Skin of body (tissue), 3 donors: ENCODE measurements at places on chromosomes 1 and 21.

DNA sequence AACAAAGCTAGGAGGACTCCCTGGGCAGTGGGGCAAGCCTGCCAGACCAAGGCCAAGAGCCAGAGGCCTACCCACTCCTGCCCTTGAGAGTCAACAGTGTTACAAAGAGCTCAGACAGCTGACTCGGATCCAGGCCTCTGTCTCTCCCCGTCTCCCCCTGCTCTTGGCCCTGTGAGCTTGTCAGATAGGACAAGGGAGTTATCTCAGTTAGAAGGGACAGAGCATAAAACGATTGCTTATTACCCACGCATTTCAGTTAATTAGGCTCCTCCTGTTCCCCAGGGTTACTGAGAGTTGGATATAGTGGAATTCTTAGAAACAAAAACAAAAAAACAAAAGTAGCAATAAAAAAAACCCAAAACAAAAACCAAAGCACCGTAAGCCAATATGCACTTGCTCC is 1.3 kb downstream of the SLC41A1 start:
- no peak for DNase-seq

GRCh38 chr1:226082959-226083301 is 20.4 kb downstream of the H3-3A start:
- no peak for DNase-seq

DNA sequence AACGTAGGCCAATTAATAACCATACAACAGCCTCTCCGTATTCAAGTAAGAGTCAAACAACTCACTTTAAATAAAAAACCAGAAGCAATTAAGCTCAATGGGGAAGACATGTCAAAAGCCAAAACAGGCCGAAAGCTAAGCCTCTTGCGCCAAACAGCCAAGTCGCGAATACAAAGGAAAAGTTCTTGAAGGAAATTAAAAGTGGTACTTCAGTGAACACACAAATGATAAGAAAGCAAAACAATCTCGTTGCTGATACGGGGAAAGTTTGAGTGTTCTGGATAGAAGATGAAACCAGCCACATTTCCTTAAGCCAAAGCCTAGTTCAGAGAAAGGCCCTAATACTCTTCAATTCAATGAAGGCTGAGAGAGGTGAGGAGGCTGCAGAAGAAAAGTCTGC is 53.4 kb downstream of the SIPA1L2 start:
- no peak for DNase-seq

DNA sequence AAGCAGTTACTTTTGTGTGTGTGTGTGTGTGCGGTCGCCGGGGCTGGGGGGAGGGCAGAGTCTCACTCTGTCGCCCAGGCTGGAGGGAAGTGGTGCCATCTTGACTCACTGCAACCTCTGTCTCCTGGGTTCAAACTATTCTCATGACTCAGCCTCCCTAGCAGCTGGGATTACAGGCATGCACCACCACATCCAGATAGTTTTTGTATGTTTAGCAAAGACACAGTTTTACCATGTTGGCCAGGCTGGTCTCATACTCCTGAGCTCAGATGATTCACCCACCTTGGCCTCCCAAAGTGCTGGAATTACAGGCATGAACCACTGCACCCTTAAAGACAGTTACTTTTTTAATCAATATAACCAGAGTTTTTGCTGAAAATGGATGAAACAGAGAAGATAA is 207.0 kb downstream of the PTPRC start:
- no peak for DNase-seq

GRCh38 chr21:42526379-42526727 is 12.7 kb downstream of the SLC37A1 start:
- no peak for DNase-seq

DNA sequence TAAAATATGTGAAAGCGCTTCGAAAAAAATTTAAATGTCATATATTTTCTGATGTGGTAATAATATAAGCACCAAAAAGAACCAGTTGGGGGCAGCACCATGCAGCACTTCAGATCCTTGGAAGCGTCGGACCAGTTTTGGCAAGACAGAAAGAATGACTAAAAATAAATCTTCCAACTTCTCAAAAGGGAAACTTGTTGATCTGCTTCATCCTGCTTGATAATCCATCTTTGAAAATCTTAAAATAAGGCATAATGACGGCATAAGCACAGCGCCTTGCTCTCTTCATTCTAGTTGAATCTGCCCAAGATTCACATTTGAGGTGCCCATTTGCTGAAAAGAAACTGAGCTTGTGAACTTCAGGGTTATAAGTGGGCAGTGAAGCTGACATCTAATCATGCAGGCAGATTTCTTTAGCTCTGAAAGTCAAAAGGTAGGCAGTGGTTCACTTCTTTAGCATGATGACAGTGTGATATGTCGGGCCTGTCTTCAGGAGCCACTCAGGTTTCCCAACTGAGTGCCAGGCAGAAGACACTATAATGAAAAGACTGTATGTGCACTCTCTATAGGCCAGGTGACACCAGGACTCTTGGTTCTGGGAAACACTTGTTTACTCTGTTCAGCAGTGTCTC is 19.8 kb upstream of the MUTYH start:
- DNase-seq, result peak; percentile 83

DNA sequence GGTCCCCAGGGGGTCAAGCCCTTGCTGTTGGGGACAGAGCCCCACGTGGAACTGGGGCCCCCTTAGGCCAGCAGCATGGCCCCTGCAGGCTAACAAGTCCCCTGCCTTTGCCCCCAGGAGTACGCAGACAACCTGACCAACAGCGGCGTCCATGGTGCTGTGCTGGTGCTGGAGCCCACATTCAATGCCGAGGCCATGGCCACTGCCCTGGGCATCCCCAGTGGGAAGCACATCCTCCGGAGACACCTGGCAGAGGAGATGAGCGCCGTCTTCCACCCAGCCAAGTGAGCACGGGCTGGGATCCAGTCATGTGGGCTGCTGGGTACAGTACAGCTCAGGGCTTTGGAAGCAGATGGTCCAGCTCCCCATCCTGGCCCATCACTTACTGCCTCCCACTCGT is 49.6 kb upstream of the TMEM51 start:
- no peak for DNase-seq

DNA sequence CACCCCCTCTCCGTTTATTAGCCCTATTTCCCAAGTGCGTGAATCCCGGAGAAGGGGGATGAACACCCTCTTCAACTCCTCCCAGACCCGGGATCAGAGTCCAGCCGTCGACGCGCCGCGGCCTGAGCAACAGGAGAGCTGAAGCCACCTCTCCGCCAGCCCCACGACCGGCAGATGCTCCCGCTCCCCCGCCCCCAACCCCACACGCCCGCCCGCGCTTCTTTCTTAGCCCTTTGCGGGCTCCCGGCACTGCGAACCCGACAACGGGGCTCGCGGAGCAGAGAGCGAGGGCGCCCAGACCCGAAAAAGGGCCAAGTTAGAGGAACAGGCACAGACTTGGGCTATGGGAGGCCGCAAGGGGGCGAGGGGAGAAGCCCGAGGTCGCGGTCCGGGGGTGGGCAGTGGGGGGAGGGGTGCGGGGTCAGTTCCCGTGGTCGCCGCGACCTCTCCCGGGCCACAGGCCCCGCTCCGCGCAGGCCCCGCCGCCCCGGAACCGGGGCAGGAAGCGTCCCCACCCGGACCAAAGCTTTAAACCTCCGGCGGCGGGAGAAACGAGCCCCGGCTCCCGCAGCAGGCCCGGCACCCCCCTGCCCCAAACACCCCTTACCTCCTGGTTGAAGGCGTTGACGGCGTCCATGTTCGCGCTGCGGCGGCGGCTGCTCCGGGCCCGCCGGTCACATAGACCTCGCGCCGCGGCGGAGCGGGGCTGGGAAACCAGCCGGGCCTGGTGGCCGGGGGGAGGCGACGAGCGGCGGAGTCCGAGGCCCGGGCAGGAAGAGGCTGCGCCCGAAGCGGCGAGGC is 662 bp downstream of the SCAF4 start:
- DNase-seq, result peak; percentile 28

- DNase-seq, result no peak
Observed at GRCh38 chr1:240987928-240988327, 369.1 kb downstream of the RGS7 start.

DNA sequence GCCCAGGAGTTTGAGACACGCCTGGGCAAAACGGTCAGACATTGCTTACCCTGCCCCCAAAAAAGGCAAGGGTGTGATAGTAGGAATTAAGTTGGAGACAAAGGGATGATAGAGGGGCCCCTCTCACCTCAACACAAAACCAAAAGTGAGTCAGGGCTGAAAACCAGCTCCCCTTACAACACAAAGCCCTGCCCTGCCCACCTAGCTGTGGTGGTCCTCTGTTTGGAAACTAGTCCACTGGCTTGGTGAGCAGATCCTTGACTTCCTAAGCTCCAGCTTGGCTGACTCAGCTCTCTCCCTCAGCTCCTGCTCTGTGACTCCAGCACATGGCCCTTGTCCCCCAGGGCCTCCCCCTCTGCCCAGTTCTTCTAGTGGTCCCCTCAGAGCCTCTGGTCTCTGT is 603.8 kb downstream of the PTPRC start:
- no peak for DNase-seq

DNA sequence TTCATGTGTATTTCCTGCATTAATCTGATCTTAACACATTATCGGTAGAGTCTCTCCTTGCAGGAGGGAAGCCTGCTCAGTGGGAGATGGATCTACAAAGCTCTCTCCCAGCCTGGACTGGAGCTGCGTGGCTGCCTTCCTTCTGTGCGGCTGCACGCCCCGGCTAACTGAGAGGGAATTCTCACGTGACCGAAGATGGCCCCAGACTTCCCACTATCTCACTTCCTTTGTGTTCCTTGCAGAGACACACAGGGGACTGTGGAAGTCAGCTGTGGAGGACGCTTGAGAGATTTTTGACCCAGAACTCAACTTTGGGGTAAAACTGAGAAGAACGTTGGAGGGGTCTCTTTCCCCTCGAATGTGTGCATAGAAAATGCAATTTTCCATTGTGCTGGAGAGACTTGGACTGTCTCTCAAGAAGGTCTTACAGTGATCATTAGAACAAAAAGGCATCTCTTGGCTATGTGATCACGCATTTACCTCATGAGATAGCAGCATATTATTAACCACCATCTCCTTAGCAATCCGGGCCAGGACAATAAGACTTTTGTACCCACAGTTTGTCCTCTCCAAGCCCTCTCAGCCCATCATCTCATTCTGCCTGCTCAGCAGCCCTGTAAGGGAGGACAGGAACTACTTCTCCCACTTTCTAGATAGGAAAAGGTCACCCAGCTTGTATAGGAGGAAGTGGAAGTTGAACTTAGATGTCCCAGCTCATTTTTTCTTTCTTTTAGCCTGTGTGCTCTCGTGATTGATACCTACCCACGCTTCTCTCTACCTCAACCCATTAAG is 49.3 kb upstream of the TARBP1 start:
- DNase-seq, result no peak

GRCh38 chr1:118627435-118627834 is 360.7 kb downstream of the TBX15 start:
- no peak for DNase-seq

DNA sequence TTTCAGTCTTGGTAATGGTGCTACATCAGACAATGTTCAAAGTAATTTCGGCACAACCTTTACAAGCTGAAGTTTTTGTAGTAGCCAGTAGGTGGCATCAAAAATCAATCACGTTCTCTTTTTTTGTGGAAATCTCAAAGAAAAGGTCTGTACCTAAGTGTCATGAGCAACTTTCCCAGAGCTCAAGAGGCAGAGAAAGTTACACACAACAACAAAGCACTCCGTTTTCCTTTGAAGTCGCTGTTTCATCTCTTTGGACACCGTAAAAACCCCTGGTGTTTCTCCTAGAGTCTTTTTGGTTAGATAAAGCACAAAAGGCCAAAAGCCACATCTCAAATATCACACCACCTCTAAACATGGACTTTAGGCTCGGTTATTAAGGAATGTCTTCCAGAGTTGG is 131.6 kb downstream of the LHX8 start:
- peak; percentile 10 for DNase-seq

DNA sequence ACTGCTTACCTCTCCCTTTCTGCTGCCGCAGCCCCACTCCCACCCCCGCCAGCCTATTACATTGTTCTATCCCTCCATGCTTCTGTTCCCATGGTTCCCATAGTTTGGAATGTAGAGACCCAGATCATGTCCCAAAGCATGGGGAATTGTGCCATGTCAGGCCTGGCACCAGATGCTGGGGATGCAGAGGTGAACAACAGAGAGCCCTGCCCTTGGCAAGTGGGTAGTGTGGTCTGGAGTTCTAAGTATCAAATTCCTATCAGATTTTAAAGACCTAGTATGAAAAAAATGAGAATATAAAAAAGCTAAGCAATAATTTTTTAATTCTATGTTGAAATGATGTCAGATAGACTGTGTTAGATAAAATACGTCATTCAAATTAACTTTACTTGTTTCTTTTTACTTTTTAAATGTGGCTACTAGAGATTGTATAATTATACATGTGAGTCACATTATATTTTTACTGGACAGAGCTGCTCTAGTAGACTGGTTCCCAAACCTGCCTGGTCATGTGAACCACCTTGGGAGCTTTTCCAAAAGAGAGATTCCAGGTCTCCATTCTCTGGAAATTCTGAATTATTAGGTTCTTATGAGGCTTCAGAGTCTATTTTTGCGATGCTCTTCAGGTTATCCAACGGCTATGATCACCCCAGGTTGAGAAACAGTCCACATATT is 113.0 kb upstream of the DAB1 start:
- no peak for DNase-seq

GRCh38 chr1:115976062-115976920 is at the start of gene SLC22A15:
Gene SLC22A15 (plus strand): TSS chr1:115976513. CDS start chr1:115976628, 115 bp downstream.
- DNase-seq, result peak; percentile 3

GRCh38 chr1:243946946-243947345 is 96.9 kb upstream of the AKT3 start:
- DNase-seq, result no peak

GRCh38 chr21:45004481-45005247 is 64.8 kb downstream of the SLX9 start:
- DNase-seq, result no peak

DNA sequence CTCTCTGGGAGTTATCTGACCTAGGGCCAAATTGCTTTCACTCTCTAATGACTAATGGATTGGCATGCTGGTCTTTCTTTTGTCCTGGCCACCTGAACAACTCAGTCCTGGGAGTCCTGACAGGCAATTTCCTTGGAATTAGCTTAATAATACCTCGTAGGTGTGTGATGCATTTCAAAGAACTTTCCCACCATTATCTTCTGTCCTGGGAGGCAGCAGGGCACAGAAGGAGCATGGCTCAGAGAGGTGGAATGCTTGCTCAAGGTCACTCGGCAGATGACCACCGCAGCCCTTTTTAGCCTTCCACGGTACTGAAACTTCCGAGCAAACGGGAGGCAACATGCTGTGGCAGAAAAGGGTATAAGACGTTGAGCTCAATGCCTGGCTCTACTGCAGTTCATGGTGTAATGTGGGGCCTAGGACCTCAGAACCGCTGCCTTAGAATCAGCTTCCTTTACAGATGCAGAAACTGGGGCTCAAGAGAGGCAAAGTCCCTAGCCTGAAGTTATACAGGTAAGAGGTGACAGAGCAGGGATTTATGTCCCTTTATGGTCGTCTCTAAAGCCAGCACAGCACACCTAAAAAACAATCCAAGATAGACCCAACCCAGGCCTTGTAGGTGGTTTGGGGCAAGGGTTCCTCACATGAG is 3.2 kb downstream of the ID3 start:
- DNase-seq, result peak; percentile 55

GRCh38 chr1:20724364-20725188 is 6.8 kb upstream of the KIF17 start:
- no peak for DNase-seq

DNA sequence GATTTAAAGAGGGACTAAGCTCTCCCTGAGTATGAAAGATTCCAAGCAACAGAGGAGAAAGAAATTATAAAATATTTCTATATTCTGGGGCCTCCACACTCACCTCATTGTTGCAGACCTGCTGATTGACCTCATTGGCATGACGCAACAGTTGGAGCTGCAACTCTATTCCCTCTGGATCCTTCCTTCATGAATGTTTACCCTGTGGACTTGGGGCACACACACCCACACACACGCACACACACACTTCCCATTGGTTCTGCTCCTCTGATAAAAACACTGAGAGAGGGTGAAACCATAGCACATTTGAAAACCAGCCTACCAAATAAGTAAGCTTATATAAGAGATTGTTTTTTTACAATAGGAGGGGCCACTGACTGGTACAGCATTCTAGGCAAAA is 159.1 kb downstream of the BRINP2 start:
- no peak for DNase-seq
